Body of pancreas (tissue), 4 donors: ENCODE measurements at places on chromosomes 12 and 14. TPM values are rescaled to one million over a fixed set of nuclear protein-coding genes. Genes with fewer than 3 reads are reported as not detected.

GRCh38 chr12:2583091-2583497, 211.7 kb upstream of the FKBP4 start:
- DNase-seq: peak; percentile 47
- no peaks in the 10 kb centered on the region for H3K4me1 ChIP-seq
- H3K27ac ChIP-seq: no peak overlapping the region
- H3K4me3 ChIP-seq: no peak overlapping the region
- no peaks in the 10 kb centered on the region for H3K36me3 ChIP-seq

The CLEC4D gene
- total RNA-seq: not detected

DNA sequence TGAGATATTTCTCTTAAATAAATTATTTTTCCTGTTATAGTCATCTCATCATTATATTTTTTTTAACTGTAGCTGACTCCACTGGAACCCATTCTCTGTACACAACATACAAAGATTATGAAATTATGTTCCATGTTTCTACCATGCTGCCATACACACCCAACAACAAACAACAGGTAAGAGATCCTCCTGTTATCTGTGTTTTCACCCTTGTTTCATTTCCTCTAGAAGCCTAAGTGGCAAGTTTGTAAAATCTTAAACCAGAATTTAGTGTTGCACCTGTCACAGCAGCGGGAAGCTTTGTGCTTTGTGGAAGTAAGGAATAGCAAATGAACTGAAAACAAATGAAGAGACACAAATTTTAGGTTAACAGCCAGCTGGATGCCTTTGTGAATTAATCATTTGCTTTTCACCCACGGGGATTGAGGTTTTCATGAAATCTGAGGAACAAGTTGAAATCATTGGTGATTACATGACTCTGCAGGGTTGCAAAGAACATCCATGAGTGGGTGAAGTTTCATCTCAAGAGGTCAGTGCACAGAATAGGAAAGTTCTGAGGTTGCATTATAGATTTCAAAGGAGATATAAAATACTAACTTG, 273.9 kb upstream of the RGS6 start:
- peaks cover 12% of the 10 kb centered on the region for H3K4me1 ChIP-seq
- H3K27me3 ChIP-seq: no peaks in the 10 kb centered on the region
- H3K27ac ChIP-seq: no peak overlapping the region
- DNase-seq: no peak
- H3K4me3 ChIP-seq: no peak overlapping the region

GRCh38 chr12:92574051-92574783, 128.6 kb upstream of the PLEKHG7 start:
- H3K27ac ChIP-seq: peak overlapping the region; percentile 45
- peaks cover 19% of the 10 kb centered on the region for H3K4me1 ChIP-seq
- H3K4me3 ChIP-seq: no peak overlapping the region
- no peak for DNase-seq

GRCh38 chr14:78157494-78158437, 12.4 kb upstream of the NRXN3 start:
- H3K36me3 ChIP-seq: no peaks in the 10 kb centered on the region
- H3K27me3 ChIP-seq: no peaks in the 10 kb centered on the region
- no peak for DNase-seq
- no peaks in the 10 kb centered on the region for H3K4me1 ChIP-seq
- no peak overlapping the region for H3K27ac ChIP-seq

The IFT81 gene
- total RNA-seq: 5.2 TPM

GRCh38 chr12:100778967-100779590, 15.5 kb upstream of the ANO4 start:
- H3K4me3 ChIP-seq: no peak overlapping the region
- no peaks in the 10 kb centered on the region for H3K27me3 ChIP-seq
- DNase-seq: no peak
- no peaks in the 10 kb centered on the region for H3K36me3 ChIP-seq

The DLK1 gene
- 26.2 TPM for total RNA-seq

DNA sequence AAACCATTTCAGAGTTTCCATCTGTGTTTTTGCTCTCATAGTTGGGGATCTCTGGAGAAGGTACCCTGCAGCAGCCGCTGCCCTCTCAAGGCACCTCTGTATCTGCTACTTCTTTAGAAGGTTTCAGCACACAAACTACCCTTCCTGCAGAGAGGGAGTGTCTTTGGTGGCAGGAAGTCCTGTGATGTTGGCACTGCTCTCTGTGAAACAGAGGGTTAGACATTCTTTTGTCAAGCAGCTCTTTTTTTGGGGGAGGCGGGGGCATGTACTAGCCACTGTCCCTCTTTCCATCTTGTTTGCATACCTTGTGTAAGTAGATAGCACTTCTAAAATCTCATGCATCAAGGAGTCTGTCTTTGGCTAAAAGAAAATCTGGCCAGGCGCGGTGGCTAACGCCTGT, 352.6 kb downstream of the BMP4 start:
- H3K4me3 ChIP-seq: no peak overlapping the region
- H3K36me3 ChIP-seq: no peaks in the 10 kb centered on the region
- H3K4me1 ChIP-seq: no peaks in the 10 kb centered on the region
- no peak overlapping the region for H3K27ac ChIP-seq
- no peaks in the 10 kb centered on the region for H3K27me3 ChIP-seq

The GLS2 gene
- 44.4 TPM for total RNA-seq

GRCh38 chr12:58633479-58633878, 286.8 kb downstream of the LRIG3 start:
- no peaks in the 10 kb centered on the region for H3K4me1 ChIP-seq
- no peak for DNase-seq
- no peaks in the 10 kb centered on the region for H3K27me3 ChIP-seq
- no peak overlapping the region for H3K27ac ChIP-seq

DNA sequence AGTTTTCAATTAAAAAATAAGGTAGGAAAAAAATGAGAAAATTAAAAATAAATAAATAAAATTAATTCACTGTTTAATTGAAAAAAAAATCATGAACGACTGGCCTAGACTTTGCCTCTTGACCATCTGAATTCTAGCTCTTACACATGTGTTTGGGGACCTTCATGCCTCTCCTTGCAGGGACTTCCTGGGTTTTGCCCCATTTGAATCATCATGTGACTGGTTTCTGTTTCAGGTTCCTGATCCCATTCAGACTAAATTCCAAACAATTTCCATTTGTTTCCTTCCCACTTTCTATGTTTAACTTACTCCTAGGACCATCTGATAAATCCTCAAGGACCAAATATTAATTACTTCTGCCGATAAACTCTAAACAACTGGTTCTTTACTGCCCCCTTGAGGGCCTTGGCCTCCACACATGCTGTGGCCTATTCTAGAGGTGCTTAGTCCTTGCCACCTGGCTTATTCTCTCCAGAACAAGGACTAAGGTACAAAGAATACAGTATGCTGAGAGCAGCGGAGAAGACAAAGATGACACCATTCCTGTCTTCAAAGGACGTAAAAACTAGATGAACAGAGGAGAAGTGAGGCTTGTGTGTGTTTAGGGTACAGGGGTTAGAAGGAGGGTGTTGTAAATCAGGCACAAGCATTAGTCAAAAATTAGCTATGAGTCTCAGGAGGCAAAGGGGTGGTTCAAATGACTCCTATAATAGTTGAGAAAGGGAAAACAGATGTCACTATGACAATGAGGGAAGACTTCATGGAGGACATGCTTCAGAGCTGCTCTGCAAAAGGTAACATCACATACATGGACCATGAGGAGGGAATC, 125.8 kb upstream of the AVPR1A start:
- peak; percentile 74 for DNase-seq
- H3K4me1 ChIP-seq: no peaks in the 10 kb centered on the region
- no peaks in the 10 kb centered on the region for H3K27me3 ChIP-seq
- no peak overlapping the region for H3K27ac ChIP-seq

GRCh38 chr12:115078334-115078733, 394.4 kb upstream of the TBX3 start:
- no peak overlapping the region for H3K27ac ChIP-seq
- H3K4me3 ChIP-seq: no peak overlapping the region

DNA sequence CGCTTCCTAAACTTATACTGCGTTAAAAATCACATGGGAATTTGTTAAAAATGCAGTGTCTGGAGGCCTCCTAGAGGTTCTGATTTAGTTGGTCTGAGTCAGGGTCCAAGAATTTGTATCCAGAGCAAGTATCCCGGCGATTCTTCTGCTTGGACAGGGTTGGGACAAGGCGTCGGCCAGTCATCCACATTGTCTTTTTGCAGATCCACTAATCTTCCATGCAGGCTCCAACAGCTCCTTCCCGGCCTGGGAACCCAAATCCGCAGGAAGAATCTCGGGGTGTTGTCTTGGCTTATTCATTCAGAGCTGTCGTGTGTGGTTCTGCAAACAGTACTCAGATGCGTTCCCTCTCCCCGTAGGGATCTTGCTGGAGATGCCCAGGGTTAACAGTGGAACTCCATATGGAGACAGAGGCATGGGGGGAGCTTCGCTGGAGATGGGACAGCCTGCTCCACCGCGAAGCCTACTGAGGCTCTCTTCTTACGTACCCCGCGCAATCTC, 25.3 kb downstream of the GPRC5D start:
- peaks cover 10% of the 10 kb centered on the region for H3K4me1 ChIP-seq
- H3K36me3 ChIP-seq: no peaks in the 10 kb centered on the region
- H3K27me3 ChIP-seq: no peaks in the 10 kb centered on the region
- H3K27ac ChIP-seq: peak overlapping the region; percentile 37
- DNase-seq: no peak

DNA sequence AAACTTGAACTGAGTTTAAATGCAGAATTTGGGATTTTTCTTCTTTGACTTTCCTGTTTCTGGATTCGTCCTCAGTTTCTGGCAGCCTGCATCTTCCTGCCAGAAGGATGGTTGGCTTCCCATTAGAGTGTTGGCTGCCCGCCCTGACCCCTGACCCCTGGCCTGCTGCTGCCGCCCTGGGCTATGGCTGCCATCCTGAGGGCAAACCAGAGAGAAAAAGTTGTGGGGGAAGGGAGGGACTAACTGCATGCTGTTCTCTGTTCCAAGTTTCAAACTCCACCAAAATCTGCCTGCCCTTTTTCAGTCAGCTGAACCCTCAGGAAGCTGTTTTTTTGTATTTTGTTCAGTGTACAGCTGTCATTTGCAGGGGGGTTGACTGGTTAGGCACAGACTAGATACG, 48.4 kb downstream of the FNTB start:
- H3K4me1 ChIP-seq: no peaks in the 10 kb centered on the region
- H3K36me3 ChIP-seq: peaks cover 3% of the 10 kb centered on the region
- H3K4me3 ChIP-seq: no peak overlapping the region
- DNase-seq: peak; percentile 24
- no peak overlapping the region for H3K27ac ChIP-seq
- H3K27me3 ChIP-seq: no peaks in the 10 kb centered on the region

The ITGA7 gene
- 11.4 TPM for total RNA-seq

- H3K4me1 ChIP-seq: no peaks in the 10 kb centered on the region
- DNase-seq: no peak
- no peak overlapping the region for H3K4me3 ChIP-seq
- H3K36me3 ChIP-seq: no peaks in the 10 kb centered on the region
- H3K27ac ChIP-seq: no peak overlapping the region
These were observed 109.9 kb downstream of the NAV3 start for GRCh38 chr12:77940567-77940966.

The OLR1 gene
- total RNA-seq: 0.66 TPM

The BCL2L14 gene
- 6.3 TPM for total RNA-seq

The RNASE4 gene
- total RNA-seq: 47.5 TPM

The FAM186B gene
- not detected for total RNA-seq

DNA sequence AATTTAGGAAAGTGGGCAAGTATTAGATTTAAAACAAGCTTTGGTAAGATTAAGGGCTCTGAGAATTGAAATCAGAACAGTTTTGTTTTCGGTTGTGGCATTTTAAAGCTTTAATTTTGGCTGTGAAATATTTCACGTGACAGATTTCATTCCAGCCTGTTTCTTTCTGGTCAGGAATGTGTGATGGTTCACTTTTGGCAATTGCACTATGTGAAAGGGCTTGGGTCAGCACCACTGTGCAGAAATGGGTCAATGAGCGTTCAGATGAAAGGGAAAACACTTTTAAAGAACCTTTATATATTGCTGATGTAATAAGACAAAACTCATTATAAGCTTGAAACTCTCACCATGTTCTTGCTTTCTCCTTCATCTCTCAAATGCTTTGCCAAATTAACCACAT, 17.1 kb downstream of the NUBPL start:
- H3K27ac ChIP-seq: no peak overlapping the region
- H3K4me1 ChIP-seq: no peaks in the 10 kb centered on the region
- no peak overlapping the region for H3K4me3 ChIP-seq
- DNase-seq: no peak
- H3K36me3 ChIP-seq: no peaks in the 10 kb centered on the region

The GNPNAT1 gene
- total RNA-seq: 27.0 TPM

GRCh38 chr14:99566390-99567354, 37.3 kb downstream of the CCDC85C start:
- H3K4me3 ChIP-seq: no peak overlapping the region
- DNase-seq: no peak
- H3K27ac ChIP-seq: peak overlapping the region; percentile 88

DNA sequence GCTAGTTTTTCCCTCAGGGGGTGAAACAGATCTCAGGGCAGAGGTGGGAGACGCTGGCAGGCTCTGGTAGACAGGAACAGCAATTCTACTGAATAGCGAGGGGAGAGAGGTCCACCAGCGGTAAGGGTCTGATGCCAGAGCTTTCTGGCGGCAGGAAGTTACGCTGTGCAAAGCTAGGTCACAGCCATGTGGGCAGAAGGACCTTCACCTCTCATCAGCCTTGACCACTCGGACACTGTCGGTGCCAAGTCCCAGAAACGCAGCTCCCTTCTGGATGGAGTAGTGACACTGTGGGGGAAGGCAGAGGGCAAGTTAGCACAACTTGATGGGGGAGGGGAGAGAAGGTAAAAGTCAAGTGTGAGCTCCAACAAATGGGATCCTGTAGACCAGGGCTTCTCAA, 10.3 kb upstream of the ZNF740 start:
- peaks cover 5% of the 10 kb centered on the region for H3K4me1 ChIP-seq
- H3K4me3 ChIP-seq: no peak overlapping the region
- no peaks in the 10 kb centered on the region for H3K27me3 ChIP-seq
- DNase-seq: no peak

DNA sequence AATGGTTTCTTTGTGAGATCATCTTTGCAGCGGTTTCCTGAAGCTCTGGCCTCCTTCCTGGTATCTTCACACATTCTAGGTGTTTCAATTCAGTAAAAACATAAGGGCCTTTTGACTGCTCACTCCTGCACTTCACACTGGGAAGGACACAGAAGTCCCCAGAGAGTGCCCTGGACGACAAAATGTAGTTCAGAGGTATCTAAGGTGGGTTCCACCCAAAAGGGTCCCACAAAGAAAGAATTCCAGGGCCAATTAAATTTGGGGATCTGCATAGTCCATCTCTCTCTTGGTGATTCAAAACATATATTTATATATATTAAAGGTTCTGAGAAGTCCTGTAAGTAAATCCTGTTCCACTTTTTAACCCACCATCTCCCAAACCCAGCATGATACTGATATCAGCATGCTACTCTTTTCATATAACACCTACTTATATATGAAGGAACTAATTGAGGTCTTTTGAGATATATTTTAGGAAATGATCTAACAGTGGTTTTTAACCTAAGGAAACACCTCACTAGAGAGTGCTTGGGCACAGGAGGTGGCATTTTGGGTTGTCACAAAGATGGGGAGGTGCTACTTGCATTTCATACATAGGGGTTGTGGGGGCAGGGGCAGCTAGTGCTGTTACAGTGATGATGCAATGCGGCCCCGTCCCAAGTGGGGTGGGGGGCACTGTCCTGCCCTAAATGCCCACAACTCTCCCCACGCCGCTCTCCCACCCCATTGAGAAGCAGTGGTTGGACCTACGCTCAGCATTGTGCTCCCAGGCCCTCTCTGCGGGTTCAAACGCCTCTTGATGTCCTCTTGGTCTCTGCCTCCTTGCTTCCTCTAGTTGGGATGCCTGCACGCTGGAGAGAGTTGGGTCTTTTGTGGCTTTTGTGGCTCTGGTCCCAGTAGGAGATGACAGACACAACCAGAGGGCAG, 109.4 kb downstream of the ARF6 start:
- H3K4me3 ChIP-seq: no peak overlapping the region
- peaks cover 52% of the 10 kb centered on the region for H3K4me1 ChIP-seq
- peak overlapping the region; percentile 87 for H3K27ac ChIP-seq
